Thymus (tissue), 14 donors: ENCODE measurements at places on chromosomes 13 and 19. TPM values are rescaled to one million over a fixed set of nuclear protein-coding genes. Genes with fewer than 3 reads are reported as not detected.

GRCh38 chr13:113804017-113804702, 45.1 kb downstream of the TMEM255B start:
- H3K27me3 ChIP-seq = no peaks in the 10 kb centered on the region
- no peaks in the 10 kb centered on the region for H3K36me3 ChIP-seq
- peaks cover 4% of the 10 kb centered on the region for H3K4me1 ChIP-seq
- H3K27ac ChIP-seq = no peak overlapping the region
- no peak for DNase-seq

DNA sequence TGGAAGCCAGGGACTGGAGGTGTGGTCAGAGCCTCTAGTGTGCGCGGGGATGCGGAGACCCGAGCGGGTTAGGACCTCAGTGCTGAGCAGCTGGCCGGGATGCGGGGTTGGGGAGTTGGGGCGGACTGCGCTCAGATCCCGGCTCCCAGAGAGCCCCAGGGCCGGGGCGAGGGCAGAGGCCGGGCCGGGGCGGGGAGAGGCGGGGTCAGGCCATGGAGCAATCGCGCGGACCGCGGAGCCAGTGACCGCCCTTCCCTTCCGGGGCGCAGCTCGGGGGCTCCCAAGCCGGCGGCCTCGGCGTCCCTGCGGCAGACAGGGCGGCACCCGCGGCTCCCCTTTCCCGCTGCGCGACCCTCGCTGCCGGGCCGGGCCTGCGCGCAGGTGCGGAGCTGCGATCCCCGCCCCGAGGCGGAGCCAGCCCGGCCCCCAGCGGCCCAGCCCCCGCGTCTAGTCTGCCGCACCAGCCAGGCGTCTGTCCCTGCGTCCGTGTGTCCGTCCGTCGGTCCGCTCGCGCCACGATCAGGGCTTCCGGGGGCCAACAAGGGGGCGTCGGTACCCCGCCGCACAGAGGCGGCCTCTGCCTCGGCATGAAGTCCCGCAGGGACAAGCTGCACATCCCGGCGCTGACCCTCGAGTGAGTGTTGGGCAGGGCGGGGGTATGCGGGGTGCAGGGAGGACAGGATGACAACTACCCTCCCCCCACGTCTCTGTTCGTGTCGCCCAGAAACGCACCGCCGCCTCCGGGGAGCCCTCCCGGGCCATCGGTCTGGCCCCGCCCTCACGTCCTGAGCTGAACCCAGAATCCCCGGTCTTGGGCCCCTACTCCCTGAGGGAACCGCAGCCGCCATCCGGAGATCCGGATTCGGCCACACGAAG, 12.4 kb downstream of the MAST3 start:
- no peak for DNase-seq
- no peaks in the 10 kb centered on the region for H3K36me3 ChIP-seq
- H3K4me3 ChIP-seq = peak overlapping the region; percentile 69
- peaks cover 12% of the 10 kb centered on the region for H3K4me1 ChIP-seq

The LRRC8E gene
- 0.27 TPM for polyA plus RNA-seq

GRCh38 chr19:16605553-16605994, 22.4 kb downstream of the MED26 start:
- H3K27ac ChIP-seq = no peak overlapping the region
- no peaks in the 10 kb centered on the region for H3K4me1 ChIP-seq
- no peak for DNase-seq
- H3K36me3 ChIP-seq = peaks cover 9% of the 10 kb centered on the region

- no peaks in the 10 kb centered on the region for H3K27me3 ChIP-seq
- no peak overlapping the region for H3K4me3 ChIP-seq
- no peaks in the 10 kb centered on the region for H3K4me1 ChIP-seq
- DNase-seq = no peak
These were observed 88.6 kb upstream of the MBNL2 start for GRCh38 chr13:97133554-97133953.

The ZNF540 gene
- 7.5 TPM for polyA plus RNA-seq

GRCh38 chr13:91904005-91904404, 505.6 kb downstream of the GPC5 start:
- H3K4me3 ChIP-seq = no peak overlapping the region
- no peaks in the 10 kb centered on the region for H3K4me1 ChIP-seq
- no peaks in the 10 kb centered on the region for H3K27me3 ChIP-seq
- no peak for DNase-seq
- no peak overlapping the region for H3K27ac ChIP-seq
- no peaks in the 10 kb centered on the region for H3K36me3 ChIP-seq

GRCh38 chr19:13764821-13765394, 586 bp downstream of the MRI1 start:
- DNase-seq = no peak
- no peaks in the 10 kb centered on the region for H3K27me3 ChIP-seq
- peaks cover 38% of the 10 kb centered on the region for H3K36me3 ChIP-seq
- peak overlapping the region; percentile 85 for H3K4me3 ChIP-seq
- peaks cover 13% of the 10 kb centered on the region for H3K4me1 ChIP-seq
- H3K27ac ChIP-seq = no peak overlapping the region

The ZNF793 gene
- 3.8 TPM for polyA plus RNA-seq

- no peaks in the 10 kb centered on the region for H3K27me3 ChIP-seq
- H3K4me1 ChIP-seq = no peaks in the 10 kb centered on the region
- peaks cover 4% of the 10 kb centered on the region for H3K36me3 ChIP-seq
These were observed 23.5 kb downstream of the NFIC start for GRCh38 chr19:3389876-3390371.

- peaks cover 100% of the 10 kb centered on the region for H3K27me3 ChIP-seq
- peak within 1 kb of the TSS; percentile 6 for H3K4me3 ChIP-seq
- no peaks in the 10 kb centered on the region for H3K36me3 ChIP-seq
- DNase-seq = no peak
- peaks cover under 1% of the 10 kb centered on the region for H3K4me1 ChIP-seq
These were observed at the start of gene APC2 for GRCh38 chr19:1449467-1450442. Gene APC2, plus strand, starts transcription at chr19:1450121. Its CDS starts 2,881 bp downstream, at chr19:1453002.

- H3K27me3 ChIP-seq = peaks cover 6% of the 10 kb centered on the region
- H3K27ac ChIP-seq = no peak overlapping the region
- peaks cover 18% of the 10 kb centered on the region for H3K4me1 ChIP-seq
- H3K36me3 ChIP-seq = no peaks in the 10 kb centered on the region
- DNase-seq = no peak
These were observed 1.7 kb downstream of the IL4I1 start for GRCh38 chr19:49894879-49895565.

The PSG5 gene
- 0.05 TPM for polyA plus RNA-seq

- no peak for DNase-seq
- H3K27ac ChIP-seq = no peak overlapping the region
- H3K27me3 ChIP-seq = no peaks in the 10 kb centered on the region
- H3K4me3 ChIP-seq = no peak overlapping the region
- H3K4me1 ChIP-seq = peaks cover 3% of the 10 kb centered on the region
- H3K36me3 ChIP-seq = no peaks in the 10 kb centered on the region
These were observed 4.9 kb upstream of the HSPH1 start for GRCh38 chr13:31166591-31166990.

DNA sequence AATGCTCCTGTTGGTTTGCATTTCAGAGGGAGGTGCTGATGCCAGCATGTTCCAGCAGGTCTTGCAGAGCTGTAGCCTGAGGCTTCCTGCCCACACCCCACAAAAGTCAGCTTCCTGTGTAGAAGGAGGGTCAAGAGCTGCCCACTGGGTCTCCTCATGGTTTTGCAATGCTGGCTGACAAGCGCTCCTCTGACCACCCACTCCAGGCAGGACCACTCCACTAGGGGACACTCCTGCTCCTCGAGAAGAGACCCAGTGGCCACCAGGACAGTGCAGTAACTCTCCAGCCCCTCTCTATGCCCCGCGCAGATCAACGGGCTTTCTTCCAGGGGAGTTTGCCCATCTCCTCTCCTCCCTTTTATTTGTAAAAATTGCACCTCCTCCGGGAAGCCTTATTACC, 72.9 kb upstream of the UQCRFS1 start:
- no peak overlapping the region for H3K4me3 ChIP-seq
- H3K4me1 ChIP-seq = no peaks in the 10 kb centered on the region
- no peak for DNase-seq
- H3K27ac ChIP-seq = no peak overlapping the region
- no peaks in the 10 kb centered on the region for H3K36me3 ChIP-seq

DNA sequence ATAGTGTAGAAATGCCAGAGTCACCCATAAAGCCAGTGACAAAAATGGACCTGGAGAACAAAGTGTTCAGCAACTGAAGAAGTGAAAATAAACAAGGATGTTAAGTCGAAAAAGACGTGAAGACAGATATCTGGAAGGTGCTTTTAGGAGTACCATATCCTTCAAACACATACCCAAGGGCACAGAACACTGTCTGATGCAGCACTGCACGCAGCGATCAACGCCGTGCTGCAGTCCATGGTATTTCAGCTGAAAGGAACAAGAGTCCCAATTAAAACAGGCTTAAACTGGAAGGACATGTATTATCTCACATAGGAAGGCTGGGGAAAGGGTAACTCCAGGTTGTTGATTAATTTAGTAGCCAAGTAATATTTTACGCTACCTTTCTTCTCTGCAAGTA, 108.2 kb downstream of the SGCG start:
- DNase-seq = no peak
- no peaks in the 10 kb centered on the region for H3K27me3 ChIP-seq
- no peak overlapping the region for H3K4me3 ChIP-seq
- no peaks in the 10 kb centered on the region for H3K36me3 ChIP-seq
- H3K4me1 ChIP-seq = no peaks in the 10 kb centered on the region

GRCh38 chr13:79389026-79389425, 17.0 kb downstream of the RBM26 start:
- no peak for DNase-seq
- H3K27me3 ChIP-seq = no peaks in the 10 kb centered on the region
- H3K27ac ChIP-seq = no peak overlapping the region

The ZNF17 gene
- 5.3 TPM for polyA plus RNA-seq

GRCh38 chr19:49326165-49326704, 1.2 kb upstream of the SLC6A16 start:
- no peaks in the 10 kb centered on the region for H3K36me3 ChIP-seq
- no peaks in the 10 kb centered on the region for H3K4me1 ChIP-seq
- H3K4me3 ChIP-seq = no peak overlapping the region
- no peak for DNase-seq
- H3K27me3 ChIP-seq = no peaks in the 10 kb centered on the region
- no peak overlapping the region for H3K27ac ChIP-seq

- no peaks in the 10 kb centered on the region for H3K36me3 ChIP-seq
- H3K27ac ChIP-seq = no peak overlapping the region
These were observed 18.3 kb downstream of the KRTDAP start for GRCh38 chr19:35471946-35472345.

GRCh38 chr19:6273701-6274601, 5.8 kb downstream of the MLLT1 start:
- peaks cover 22% of the 10 kb centered on the region for H3K36me3 ChIP-seq
- H3K27me3 ChIP-seq = no peaks in the 10 kb centered on the region
- no peak for DNase-seq
- H3K27ac ChIP-seq = no peak overlapping the region

DNA sequence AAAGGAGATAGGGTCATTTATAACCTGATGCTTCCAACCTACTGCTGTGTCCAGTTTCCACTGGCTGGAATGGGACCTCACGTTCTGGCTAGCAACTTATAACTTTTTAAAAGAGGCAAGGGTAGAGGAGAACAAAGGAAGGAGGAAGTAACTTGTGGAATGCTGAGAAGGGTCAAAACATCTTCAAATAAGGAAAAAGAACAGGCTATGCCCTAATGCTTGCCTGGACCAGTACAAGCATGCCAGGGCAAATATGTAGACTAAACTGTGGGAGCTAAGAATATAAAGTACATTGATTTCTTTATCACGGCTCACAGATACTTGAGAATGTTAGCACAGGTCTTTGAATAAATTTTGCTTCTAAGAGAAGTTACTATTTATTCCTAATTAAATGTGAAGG, 1.5 kb upstream of the ZNF561 start:
- H3K4me1 ChIP-seq = peaks cover 12% of the 10 kb centered on the region
- no peak overlapping the region for H3K4me3 ChIP-seq
- DNase-seq = no peak
- H3K36me3 ChIP-seq = peaks cover 17% of the 10 kb centered on the region
- H3K27ac ChIP-seq = no peak overlapping the region
- no peaks in the 10 kb centered on the region for H3K27me3 ChIP-seq

DNA sequence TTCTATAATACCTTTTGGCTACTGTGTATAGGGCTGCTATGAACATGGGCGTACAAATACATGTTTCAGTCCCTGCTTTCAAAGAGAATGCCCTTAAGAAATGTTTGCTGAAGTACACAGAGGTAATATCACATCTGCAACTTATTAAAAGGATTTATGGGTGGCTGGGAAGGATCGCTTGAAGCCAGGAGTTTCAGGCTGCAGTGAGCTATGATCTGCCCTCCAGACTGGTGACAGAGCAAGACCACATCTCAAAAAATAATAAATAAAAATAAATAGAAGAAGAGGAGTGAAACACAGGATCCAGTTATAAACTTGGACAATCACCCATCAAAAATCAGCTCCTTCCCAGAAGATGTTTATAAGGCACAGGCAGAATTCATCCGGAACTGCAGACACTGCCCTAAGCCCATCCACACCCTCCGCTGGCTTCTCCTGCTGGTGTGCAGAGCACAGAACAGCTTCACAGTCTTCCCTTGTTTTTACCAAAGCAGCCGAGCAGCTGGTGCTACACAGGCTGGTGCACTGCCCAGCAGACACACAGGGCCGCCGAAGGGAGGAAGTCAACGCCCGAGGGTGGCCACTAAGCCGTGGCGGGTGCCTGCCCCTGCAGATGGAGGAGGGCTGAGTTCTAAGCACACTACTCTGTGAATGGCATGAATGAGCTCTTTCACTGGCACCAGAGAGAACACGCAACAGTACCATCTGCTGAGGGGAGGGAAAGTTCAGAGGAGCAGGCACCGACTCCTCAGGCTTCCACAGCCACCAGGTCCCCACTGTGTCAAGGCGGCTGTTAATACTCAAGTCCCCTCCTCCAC, 44.0 kb downstream of the BRD4 start:
- peak overlapping the region; percentile 16 for H3K27ac ChIP-seq
- peaks cover 4% of the 10 kb centered on the region for H3K36me3 ChIP-seq
- H3K4me3 ChIP-seq = no peak overlapping the region
- no peaks in the 10 kb centered on the region for H3K27me3 ChIP-seq

GRCh38 chr13:61795580-61795979, 379.9 kb upstream of the PCDH20 start:
- DNase-seq = no peak
- no peaks in the 10 kb centered on the region for H3K27me3 ChIP-seq
- H3K4me3 ChIP-seq = no peak overlapping the region
- H3K27ac ChIP-seq = no peak overlapping the region
- H3K36me3 ChIP-seq = no peaks in the 10 kb centered on the region

DNA sequence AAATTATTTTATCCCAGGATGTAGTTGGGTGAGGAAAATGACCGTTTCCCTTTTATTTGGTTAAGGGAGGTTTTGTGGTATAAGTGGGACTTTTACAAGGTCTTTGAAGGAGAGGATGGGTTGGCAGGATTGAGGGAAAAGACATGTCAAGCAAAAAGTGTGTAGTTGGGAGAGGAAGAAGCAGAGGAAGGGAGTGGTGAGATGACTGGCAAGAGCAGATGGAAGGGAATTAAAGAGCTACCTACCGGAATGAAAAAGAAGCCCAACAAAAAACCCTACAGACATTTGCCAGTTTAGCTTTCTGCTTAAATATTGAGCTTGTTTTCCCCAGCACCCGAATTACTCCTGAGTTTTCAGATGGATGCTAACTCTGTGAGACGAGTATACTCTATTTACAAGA, 19.6 kb downstream of the FRY start:
- no peaks in the 10 kb centered on the region for H3K36me3 ChIP-seq
- no peaks in the 10 kb centered on the region for H3K27me3 ChIP-seq
- DNase-seq = no peak
- H3K4me3 ChIP-seq = no peak overlapping the region
